ENCODE measurements at places on chromosomes 7 and 10. TPM values are rescaled to one million over a fixed set of nuclear protein-coding genes. Genes with fewer than 3 reads are reported as not detected.
A peak's percentile ranks its signal among the peaks of the same experiment; 100 is the strongest.

DNA sequence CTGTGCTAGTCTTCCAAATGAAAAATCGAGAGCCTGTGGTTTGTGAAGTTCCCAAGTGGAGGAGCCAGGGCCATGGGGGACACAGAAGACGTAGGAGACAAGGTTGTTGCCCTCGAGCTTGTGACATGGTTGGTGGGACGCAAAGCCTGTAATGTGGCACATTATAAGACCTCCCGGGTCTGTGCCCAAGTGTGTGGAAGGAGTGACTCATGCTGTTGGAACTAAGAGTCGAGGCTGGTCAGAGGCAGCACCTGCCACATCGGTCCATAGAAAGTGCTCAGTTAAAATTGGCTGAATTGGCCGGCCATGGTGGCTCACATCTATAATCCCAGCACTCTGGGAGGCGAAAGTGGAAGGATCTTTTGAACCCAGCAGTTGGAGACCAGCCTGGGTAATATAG, 27.0 kb upstream of the PODXL start:
- H3K27me3 ChIP-seq: no peaks in the 10 kb centered on the region
- no peak overlapping the region for H3K4me3 ChIP-seq
- DNase-seq: no peak

Gene HOGA1
- total RNA-seq: not detected

DNA sequence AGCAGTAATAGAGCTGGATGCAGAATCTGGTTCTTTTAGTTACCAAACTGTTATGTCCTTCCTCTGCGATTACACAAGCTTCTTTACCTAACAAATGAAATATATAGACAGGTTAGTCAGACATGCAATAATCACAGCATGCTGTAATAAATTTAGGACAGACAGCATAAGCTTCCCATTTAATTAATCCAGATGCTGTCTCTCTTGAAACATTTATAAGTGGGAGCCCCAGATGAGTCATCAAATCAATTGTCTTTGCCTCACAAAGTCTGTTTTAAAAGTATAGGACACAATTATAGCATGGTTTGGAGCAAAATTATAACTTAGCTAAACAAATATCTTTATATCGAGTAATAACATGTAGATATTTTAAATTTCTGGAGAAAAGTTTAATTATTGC, 1.6 kb downstream of the CDNF start:
- H3K4me1 ChIP-seq: peaks cover 20% of the 10 kb centered on the region
- DNase-seq: no peak
- no peaks in the 10 kb centered on the region for H3K27me3 ChIP-seq
- no peak overlapping the region for H3K27ac ChIP-seq
- no peak overlapping the region for H3K4me3 ChIP-seq

GRCh38 chr7:40341836-40342235, 207.0 kb downstream of the SUGCT start:
- no peak overlapping the region for H3K27ac ChIP-seq
- DNase-seq: no peak
- H3K36me3 ChIP-seq: no peaks in the 10 kb centered on the region
- no peak overlapping the region for H3K4me3 ChIP-seq
- no peaks in the 10 kb centered on the region for H3K27me3 ChIP-seq

GRCh38 chr7:190196-190595, 2.2 kb upstream of the FAM20C start:
- no peak for DNase-seq
- no peaks in the 10 kb centered on the region for H3K4me1 ChIP-seq
- no peak overlapping the region for H3K27ac ChIP-seq
- no peak overlapping the region for H3K4me3 ChIP-seq
- peaks cover 16% of the 10 kb centered on the region for H3K27me3 ChIP-seq

DNA sequence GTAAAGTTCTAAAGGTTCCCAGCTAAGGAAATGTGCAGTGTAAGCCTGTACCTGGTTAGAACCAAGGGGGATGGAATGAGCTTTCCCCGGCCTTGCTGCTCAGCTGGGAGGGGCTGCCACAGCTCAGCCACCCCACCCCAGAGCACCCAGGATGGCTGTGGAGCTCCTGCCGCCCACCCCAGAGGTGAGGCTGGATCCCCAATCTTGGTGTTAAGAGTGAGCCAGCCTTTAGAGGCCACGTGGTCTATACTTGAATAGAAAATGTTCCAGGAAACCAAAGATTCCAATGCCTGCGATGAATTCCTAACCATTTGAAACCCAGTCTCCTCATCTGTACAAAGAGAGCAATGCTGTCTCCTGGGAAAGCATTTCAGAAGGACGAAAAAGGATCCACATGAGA, 16.5 kb downstream of the DIP2C start:
- peak; percentile 2 for DNase-seq
- peaks cover 4% of the 10 kb centered on the region for H3K4me1 ChIP-seq
- H3K36me3 ChIP-seq: no peaks in the 10 kb centered on the region
- no peak overlapping the region for H3K4me3 ChIP-seq
- no peaks in the 10 kb centered on the region for H3K27me3 ChIP-seq

- peak overlapping the region; percentile 32 for H3K4me3 ChIP-seq
- no peaks in the 10 kb centered on the region for H3K4me1 ChIP-seq
These were observed 95.7 kb downstream of the DNAJB6 start for GRCh38 chr7:157432541-157432956.

Gene KIFBP
- 24.0 TPM for total RNA-seq

DNA sequence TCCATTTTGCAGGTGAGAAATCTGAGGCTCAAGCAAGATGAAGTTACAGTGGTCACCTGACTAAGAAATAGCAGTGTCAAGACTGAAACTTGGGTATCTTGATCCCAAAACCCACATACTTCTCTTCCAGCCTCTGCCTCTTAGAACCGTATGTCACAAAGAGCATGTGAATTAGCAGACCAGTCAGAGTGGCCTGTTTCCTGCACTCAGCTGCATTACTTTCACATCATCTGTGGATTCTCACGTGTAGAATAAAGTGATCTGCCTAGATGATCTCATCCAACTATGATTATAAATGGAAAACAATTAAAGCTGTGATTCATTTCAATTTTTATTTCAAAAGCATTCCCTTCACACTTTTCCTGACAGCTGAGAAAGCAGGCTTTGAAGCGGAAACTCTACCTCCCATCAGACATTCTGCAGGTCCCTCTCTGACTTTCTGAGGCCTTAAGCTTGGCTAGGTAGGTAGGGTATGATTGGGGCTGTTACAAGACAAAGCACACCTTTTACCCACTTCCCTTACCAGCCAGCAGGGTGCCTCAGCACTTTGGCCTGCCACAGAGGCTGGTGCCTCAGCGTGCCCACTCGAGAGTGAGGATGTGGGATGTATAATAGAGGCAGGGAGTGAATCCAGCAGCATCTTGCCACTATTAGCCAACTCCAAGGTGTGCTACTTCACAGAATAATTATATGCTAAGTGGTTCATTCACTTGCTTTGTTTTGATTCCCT, 70.2 kb upstream of the PDE1C start:
- no peak for DNase-seq
- no peaks in the 10 kb centered on the region for H3K36me3 ChIP-seq
- no peak overlapping the region for H3K27ac ChIP-seq
- H3K4me1 ChIP-seq: no peaks in the 10 kb centered on the region
- H3K27me3 ChIP-seq: no peaks in the 10 kb centered on the region
- no peak overlapping the region for H3K4me3 ChIP-seq

Gene MRC1
- total RNA-seq: 21.4 TPM

Gene AKR1D1
- not detected for total RNA-seq

Gene RNF133
- total RNA-seq: 1.2 TPM

Gene KLF14
- total RNA-seq: not detected

DNA sequence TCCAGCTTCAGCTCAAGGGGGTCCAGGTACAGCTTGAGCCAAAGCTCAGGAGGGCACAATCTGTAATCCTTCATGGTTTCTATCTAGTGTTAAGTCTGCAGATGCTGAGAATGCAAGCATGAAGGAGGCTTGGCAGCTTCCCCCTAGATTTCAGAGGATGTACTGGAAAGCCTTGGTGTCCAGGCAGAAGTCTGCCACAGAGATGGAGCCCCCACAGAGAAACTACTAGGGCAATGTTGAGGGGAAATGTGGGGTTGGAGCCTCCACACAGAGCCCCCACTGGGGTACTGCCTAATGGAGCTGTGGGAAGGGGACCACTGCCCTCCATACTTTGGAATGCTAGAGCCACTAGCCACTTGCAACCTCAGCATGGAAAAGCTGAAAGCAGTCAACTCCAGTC, 11.4 kb downstream of the ZNF25 start:
- DNase-seq: no peak
- no peak overlapping the region for H3K4me3 ChIP-seq
- H3K27me3 ChIP-seq: no peaks in the 10 kb centered on the region
- H3K4me1 ChIP-seq: no peaks in the 10 kb centered on the region

DNA sequence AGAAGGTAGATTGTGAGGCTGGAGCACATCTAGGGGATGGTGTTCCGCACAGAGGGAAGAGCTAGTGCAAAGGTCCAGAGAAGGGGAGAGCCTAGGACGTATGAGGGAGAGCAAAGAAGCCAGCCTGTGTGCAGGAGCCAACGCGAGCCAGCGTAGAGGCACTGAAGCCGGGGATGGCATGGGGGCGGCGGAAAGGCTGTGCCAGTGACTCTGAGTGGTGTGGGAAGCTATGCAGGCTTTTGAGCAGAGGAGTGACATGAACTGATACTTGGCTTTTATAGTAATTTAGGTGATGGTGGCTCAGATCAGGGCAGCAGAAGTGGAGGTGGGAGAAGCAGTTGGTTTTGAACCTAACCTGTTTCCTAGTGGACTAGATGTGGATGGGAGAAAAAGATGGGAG, 65.8 kb downstream of the ATXN7L1 start:
- no peak overlapping the region for H3K4me3 ChIP-seq
- no peaks in the 10 kb centered on the region for H3K27me3 ChIP-seq
- peak overlapping the region; percentile 55 for H3K27ac ChIP-seq
- H3K36me3 ChIP-seq: no peaks in the 10 kb centered on the region

DNA sequence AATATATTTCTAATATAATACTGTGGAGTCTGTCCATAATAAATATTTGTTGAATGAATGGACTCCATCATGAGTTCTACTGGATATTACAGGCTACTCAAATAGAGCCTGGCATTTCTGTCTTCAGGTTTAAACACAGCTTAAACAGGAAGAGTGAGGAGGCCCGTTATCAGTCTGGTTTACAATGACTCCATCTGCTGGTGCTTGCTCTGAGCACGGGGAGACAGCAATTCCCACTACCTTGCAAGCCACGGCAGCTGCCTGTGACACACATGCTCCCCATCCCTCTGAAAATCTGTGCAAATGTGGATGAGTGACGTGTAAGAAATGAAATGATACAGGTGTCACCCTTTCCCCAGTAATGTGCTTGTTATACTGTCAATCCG, 293.5 kb upstream of the IMMP2L start:
- no peak for DNase-seq
- H3K4me3 ChIP-seq: no peak overlapping the region
- H3K36me3 ChIP-seq: no peaks in the 10 kb centered on the region
- H3K27me3 ChIP-seq: no peaks in the 10 kb centered on the region

GRCh38 chr7:18997477-18998150, 119.8 kb downstream of the TWIST1 start:
- H3K27ac ChIP-seq: no peak overlapping the region
- H3K4me3 ChIP-seq: no peak overlapping the region
- no peaks in the 10 kb centered on the region for H3K27me3 ChIP-seq

GRCh38 chr7:83633516-83633915, 15.4 kb downstream of the SEMA3E start:
- no peaks in the 10 kb centered on the region for H3K36me3 ChIP-seq
- H3K27me3 ChIP-seq: no peaks in the 10 kb centered on the region
- H3K27ac ChIP-seq: no peak overlapping the region
- no peaks in the 10 kb centered on the region for H3K4me1 ChIP-seq

DNA sequence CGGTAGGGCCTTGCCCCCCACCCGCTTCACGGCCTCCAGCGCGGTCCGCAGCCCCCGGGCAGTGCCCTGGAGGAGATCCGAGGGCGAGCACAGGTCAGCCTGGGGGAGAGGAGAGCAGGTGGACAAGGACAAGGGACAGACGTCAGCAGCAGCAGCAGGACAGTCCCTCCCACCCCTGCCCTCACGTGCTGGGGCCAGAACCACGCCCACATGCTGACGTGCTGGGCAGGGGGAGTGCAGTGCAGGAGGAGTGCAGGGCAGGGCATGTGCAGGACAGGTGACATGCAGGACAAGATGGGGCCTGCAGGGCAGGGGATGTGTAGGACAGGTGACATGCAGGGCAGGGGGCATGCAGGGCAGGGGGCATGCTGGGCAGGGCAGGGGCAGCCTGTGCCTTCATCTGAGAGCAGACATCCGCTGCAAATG, 1.5 kb upstream of the SAP25 start:
- peaks cover 9% of the 10 kb centered on the region for H3K4me1 ChIP-seq
- no peaks in the 10 kb centered on the region for H3K36me3 ChIP-seq
- H3K27ac ChIP-seq: no peak overlapping the region
- no peak overlapping the region for H3K4me3 ChIP-seq
- DNase-seq: no peak
- H3K27me3 ChIP-seq: peaks cover 8% of the 10 kb centered on the region

DNA sequence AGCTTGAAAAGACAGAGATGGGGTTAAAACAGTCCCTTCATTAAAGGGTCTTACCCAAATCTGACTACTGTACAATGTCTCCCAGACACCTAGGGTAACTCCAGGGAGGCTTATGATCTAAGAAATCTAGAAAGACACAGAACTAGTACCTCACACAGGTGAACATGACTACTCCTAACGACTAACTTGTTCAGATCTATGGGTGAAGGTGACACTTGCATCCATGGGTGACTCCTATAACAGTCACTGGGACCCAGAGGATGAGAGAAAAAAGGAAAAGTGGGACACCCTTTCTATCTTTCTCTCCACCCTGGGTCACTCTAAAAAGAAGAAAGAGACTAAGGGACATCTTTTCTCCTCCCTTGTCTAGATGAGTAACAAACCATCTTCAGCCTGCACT, 19.2 kb downstream of the AKR1C8 start:
- no peak for DNase-seq
- no peak overlapping the region for H3K27ac ChIP-seq
- no peaks in the 10 kb centered on the region for H3K27me3 ChIP-seq

Gene OGDHL
- total RNA-seq: 1.00 TPM

- no peak overlapping the region for H3K4me3 ChIP-seq
- H3K36me3 ChIP-seq: no peaks in the 10 kb centered on the region
- H3K27ac ChIP-seq: no peak overlapping the region
- no peaks in the 10 kb centered on the region for H3K4me1 ChIP-seq
- DNase-seq: no peak
- no peaks in the 10 kb centered on the region for H3K27me3 ChIP-seq
These were observed 160.6 kb upstream of the AOAH start for GRCh38 chr7:36884910-36885309.

DNA sequence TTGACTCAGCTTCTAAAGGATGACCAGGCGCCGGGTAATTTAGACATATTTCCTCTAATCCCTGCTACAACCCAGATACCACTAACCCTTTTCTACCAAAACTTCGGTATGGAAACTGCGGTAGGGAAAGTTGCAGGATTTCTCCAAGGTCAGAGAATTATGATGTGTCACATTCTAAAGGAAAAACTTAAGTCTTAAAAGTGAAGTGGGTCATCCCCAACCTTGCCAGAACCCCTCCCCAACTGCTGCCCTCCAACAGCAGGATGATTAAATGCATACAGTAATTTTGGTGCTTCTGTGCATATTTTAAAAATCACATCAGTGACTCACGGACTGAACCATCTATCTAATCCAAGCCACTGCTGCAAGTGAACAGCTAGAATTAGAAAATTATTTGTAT, 52.7 kb downstream of the GRB10 start:
- no peak overlapping the region for H3K4me3 ChIP-seq
- H3K4me1 ChIP-seq: peaks cover 15% of the 10 kb centered on the region
- H3K36me3 ChIP-seq: no peaks in the 10 kb centered on the region
- no peak overlapping the region for H3K27ac ChIP-seq
- DNase-seq: no peak

GRCh38 chr7:140744005-140744404, 47.5 kb downstream of the NDUFB2 start:
- no peak overlapping the region for H3K27ac ChIP-seq
- H3K36me3 ChIP-seq: no peaks in the 10 kb centered on the region
- no peaks in the 10 kb centered on the region for H3K27me3 ChIP-seq
- no peaks in the 10 kb centered on the region for H3K4me1 ChIP-seq
- no peak overlapping the region for H3K4me3 ChIP-seq
- no peak for DNase-seq
